ENCODE measurements at places on chromosomes 16 and 17.

DNA sequence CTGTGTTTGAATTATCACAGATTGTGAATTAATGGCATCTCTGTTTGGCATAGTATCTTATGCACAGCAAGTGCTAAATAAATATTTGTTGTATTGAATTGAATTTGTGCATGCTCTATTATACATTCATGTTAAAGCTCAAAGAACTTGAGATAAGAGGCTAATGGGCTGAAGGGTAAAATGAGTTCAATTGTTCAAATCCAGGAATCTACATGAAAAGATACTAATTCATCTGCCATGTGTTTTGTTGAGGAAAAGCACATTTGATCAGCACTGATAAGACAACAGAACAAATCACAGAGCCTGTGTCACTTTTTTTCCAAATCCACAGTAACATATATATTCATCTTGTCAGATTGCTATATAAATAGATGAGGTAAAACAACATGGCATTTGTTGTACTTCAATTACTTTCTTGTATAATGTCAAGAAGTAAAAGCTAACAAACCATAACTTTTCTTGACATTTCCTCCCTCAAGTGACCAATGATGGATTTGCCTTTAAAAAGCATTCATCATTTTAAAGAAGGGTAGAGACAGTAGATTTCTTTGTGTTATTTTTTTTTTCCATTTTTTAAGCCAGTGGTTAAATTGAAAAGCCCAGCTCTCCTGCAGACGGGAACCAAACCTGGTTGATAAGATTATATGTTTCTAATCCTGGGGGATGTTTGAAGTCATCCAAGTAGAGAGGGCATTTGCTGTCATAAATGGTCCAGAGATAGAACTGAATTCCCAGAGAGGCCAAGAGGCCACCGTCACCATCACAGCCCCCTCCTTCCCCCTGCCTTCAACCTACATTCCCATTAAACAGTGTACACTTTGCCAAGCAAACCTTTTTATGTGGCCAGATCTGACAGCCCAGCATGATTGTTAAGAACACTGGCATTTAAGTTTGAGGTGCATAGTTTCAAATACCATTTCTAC, 123.0 kb downstream of the CHD9NB start:
- DNase-seq, result no peak

GRCh38 chr17:61294777-61295176, 104.9 kb upstream of the TBX2 start:
- no peak for DNase-seq

GRCh38 chr16:383326-384051, 1.7 kb upstream of the PGAP6 start:
- DNase-seq, result peak; percentile 43

GRCh38 chr16:25786748-25787147, 95.0 kb downstream of the HS3ST4 start:
- DNase-seq, result no peak

GRCh38 chr16:56115817-56116576, 75.3 kb upstream of the GNAO1 start:
- DNase-seq, result no peak

DNA sequence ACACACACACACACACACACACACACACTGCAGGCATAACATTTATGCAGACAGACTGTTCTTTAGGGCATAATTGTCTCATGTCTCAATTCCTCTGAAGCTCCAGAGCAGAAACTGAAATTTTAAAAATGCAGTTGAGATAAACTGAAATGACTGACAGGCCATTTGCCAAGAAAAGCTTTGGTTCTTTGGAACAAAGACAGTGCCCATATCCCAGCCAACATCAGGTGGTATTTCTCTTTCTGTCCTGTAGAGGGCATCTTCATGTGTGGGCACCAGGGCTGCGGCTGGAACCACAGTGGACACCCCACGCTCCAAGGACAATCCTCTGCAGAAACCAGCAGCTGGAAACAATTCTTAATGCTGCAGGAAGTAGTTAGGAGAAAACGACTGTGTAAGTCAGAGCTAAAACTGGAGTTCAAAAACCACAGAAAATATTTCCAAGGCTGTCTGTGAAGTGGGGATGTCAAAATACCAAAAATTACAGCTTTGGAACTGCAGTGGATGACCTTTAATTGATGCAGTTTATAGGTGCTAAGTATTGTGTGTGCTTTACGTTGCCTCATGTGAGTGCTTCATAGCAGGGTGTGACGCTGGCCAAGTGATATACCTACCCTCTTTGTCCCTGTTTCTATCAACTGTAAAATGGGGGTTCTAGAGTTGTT, 10.6 kb upstream of the MEFV start:
- DNase-seq, result no peak

GRCh38 chr16:53864819-53865493, 161.0 kb downstream of the FTO start:
- DNase-seq, result no peak

GRCh38 chr17:43603321-43603720, 57.2 kb upstream of the ETV4 start:
- no peak for DNase-seq

- no peak for DNase-seq
Measured at GRCh38 chr16:11679250-11679649, 11.0 kb downstream of the SNN start.

GRCh38 chr16:26175944-26176343, 484.2 kb downstream of the HS3ST4 start:
- DNase-seq, result no peak

DNA sequence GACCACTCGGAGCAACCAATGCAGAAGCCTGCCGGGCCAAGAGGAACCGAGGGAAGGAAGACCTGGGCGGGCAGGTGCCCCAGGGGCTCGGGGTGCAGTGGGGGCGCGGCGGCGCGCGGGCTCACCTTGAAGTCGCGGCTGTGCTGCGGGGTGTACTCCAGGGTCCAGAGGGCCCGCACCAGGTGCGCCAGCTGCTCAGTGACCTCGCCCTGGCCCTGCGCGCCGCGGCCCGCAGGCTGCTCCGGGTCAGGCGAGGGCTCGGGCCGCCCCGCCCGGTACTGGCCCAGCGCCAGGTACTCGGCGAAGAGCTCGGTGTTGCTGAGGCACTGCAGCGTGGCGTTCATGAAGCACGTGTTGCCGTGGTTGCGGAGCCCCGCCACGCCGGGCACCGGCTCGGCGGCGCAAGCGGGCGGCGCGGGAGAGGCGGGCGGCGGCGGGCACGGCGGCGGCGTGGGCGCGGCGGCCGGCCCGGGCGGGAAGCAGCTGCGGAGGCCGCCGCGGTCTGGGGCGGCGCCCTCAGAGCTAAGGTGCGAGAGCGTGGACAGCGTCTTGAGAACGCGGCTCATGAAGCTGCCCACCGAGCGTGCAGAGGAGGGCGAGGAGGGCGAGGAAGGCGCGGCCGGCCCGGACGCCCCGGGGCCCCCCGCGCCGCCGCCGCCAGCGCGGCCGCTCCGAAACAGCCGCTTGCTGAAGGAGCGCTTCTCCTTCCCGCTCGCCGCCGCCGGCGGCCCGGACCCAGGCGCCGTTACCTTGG, 562 bp downstream of the USP31 start:
- peak; percentile 44 for DNase-seq

DNA sequence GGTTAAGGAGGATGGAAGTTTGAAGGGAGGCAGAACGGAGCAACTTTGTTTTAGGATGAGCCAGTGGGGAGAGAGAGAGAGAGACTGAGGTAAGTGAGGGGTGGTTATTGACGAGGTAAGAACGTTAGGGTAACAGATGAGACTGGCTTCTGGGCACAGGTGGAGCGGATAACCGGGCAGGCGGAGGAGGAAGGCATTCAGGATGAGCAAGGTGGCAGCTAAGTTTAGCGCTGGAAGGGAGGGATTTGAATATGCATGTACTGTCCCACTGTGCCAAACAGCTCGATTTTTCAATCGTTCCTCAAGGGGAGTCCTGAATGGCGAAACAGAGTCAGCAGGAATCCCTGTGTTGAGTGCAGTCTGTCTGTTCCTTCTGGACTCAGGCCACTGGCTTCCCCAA, 35.8 kb downstream of the CACNG3 start:
- DNase-seq, result no peak

DNA sequence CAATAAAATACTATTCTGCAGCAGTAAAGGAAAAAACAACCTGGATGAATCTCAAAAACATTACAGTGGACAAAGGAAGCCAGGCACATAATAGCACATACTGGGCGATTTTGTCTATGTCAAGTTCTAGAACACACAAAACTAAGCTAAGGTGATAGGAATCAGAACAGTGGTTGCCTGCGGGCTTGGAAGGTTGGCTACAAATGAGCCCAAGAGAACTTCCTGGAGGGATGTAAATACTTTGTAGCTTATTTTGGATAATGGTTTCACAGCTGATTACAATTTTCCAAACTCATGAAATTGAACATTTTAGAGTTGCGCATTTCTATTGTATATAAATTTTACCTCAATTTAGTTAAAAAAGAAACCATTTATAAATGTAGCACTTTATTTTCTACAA, 67.6 kb upstream of the CES5A start:
- DNase-seq, result no peak

GRCh38 chr17:71677439-71677838, 443.4 kb upstream of the SOX9 start:
- no peak for DNase-seq

GRCh38 chr17:80132906-80133625, 13.9 kb downstream of the EIF4A3 start:
- no peak for DNase-seq

DNA sequence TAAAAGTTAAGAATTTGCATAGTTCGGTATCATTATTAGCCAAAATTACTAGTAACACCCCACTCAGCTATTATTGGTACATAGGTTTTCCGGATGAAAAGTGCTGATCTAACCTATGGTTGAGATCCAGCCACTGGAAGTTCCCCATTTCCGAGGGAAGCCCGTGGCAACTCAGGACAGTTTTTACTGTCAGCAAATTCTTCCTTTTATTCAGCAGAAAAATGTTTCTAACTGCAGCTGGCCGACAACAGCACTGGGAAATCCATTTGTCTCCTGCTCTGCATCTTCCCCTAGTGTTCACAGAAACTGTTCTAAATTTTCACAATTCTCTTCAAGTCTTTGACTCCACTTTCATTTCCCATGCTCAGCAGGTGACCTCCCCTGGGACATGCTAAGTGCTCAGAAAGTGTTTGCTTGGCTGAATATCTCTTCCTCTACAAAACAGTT, 15.5 kb upstream of the MMD start:
- DNase-seq, result no peak

- no peak for DNase-seq
Measured at GRCh38 chr17:78892936-78893379, 10.0 kb downstream of the CEP295NL start.

GRCh38 chr16:56975714-56976113, 13.6 kb upstream of the NLRC5 start:
- no peak for DNase-seq

- no peak for DNase-seq
Measured at GRCh38 chr17:65220732-65221131, 83.6 kb downstream of the RGS9 start.

- no peak for DNase-seq
Measured at GRCh38 chr17:50480854-50481490, 2.3 kb downstream of the RSAD1 start.

GRCh38 chr17:20805751-20806150, 226.2 kb downstream of the CDRT15L2 start:
- DNase-seq, result no peak

DNA sequence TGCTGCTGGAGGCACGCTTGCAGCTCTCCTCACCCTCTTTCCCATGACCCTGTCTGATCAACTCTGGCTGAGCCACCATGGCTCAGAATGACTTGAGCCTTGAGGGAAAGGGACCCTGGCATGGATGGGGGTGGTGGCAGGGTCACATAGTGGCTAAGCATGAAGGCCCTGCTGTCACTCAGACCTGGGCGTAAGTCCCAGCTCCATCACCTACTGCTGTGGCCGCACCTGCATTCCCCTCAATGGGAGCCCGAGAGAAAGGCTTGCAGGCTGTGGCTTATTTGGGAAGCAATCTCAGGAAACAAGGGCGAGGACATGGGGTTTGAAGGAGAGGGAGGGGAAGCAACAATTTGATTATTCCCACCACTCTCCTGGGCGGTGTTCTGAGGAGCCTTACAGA, 17.7 kb upstream of the RAP1GAP2 start:
- no peak for DNase-seq

All from activated CD4-positive, alpha-beta T cell treated with anti-CD3 and anti-CD28 coated beads, Interleukin-2, amount 50 U/mL, for 4 hours (primary cell).